Fibroblast of skin of left quadriceps (primary cell): ENCODE measurements at places on chromosomes 1 and 21.

- no peak for DNase-seq
Measured at GRCh38 chr1:213123536-213123935, 72.5 kb downstream of the RPS6KC1 start.

DNA sequence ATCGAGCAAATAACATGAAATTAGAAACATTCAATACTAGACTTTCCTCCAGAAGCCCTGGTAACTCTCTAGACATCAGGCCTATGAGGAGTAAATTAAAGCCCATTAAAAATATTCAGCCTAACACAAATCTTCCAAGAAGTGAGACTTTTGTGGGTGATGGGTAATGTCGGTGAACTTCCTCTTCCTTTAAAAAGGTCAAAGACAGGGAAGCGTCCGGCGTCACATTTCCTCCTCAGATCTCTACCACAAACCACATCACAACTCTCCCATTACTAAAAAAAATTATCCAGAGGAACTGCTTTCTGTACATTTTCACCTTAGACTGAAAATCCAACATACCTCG, 1.4 kb downstream of the EIF4G3 start:
- no peak for DNase-seq

- DNase-seq: no peak
Measured at GRCh38 chr1:58104960-58105359, 441.6 kb downstream of the OMA1 start.

- DNase-seq: no peak
Measured at GRCh38 chr1:111220302-111220890, 7.1 kb upstream of the CHI3L2 start.

- DNase-seq: no peak
Measured at GRCh38 chr1:41545996-41546832, 61.7 kb upstream of the EDN2 start.

- peak; percentile 97 for DNase-seq
Measured at GRCh38 chr1:76336931-76337371, 262.4 kb downstream of the ST6GALNAC3 start.

GRCh38 chr1:12654657-12655056, 10.8 kb downstream of the AADACL4 start:
- no peak for DNase-seq

DNA sequence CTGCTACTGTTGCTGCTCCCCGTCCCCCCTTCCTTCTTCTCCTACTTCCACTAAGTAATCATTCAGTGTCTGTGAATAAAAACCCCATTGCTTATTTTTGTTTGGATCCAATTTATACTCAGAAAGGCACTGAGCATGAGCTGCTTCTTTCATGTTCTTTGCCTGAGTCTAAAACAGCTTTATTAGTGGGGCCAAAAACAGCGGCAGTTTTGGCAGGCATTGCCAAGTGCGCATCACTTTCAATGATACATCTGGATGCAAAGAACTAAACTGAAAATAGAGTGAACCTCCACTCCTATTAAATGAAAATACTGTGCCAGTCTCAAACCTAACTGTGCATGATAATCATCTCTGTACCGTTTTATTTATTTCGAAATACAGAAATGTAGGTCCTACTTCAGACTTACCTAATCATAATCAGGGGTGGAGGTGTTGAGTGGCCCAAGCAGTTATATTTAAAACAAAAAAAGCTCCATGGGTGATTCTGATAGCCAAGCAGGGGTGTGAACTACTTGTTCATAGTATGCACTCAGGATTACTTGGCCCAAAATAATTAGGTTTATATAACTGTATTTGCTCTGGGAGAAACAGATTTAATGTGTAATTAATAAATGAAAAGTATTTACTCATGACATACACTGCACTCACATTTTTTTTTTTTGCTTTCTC, 48.4 kb downstream of the NEK7 start:
- no peak for DNase-seq

GRCh38 chr1:89287181-89288050, 14.8 kb upstream of the GBP5 start:
- no peak for DNase-seq

DNA sequence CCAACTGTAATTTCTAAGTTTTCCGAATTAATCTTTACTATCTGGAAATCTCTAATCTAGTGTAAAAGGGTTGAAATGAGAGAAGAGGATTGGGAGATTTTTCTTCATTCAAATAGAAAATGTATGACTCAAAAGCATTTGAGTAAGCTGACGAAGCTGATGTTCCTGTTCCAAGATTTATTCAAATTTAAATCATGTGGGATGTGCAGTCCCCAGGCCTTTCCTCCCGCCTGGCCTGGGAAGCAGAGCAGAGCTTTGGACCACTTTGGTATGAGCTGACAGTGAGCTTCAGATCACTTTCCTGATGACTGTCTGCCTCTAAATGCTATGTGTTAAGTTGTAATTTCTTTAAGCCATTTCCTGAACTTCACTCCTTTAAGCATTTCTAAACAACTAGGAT, 192.0 kb downstream of the DHRS3 start:
- DNase-seq: no peak

- DNase-seq: peak; percentile 79
Measured at GRCh38 chr1:214476986-214477870, 74.2 kb downstream of the PTPN14 start.

GRCh38 chr1:239719642-239720258, 333.4 kb downstream of the CHRM3 start:
- DNase-seq: no peak

- no peak for DNase-seq
Measured at GRCh38 chr1:223304931-223305330, 59.0 kb downstream of the SUSD4 start.

DNA sequence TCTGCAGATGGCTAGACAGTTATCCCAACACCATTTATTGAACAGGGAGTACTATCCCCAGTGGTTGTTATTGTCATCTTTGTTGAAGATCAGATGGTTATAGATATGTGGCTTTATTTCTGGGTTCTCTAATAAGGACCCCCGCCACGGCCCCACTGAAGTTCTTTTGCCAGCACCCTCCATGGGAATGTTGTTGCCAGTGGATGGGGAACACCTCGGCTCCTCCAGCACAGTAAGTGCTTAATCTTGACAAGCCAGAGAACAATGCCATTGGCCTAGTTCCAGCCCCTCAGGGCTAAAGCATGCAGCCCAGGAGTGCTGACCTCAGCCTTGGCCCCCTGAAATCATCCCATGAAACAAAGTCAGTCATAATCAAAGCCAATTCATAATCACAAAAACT, 337.6 kb downstream of the AGBL4 start:
- no peak for DNase-seq

DNA sequence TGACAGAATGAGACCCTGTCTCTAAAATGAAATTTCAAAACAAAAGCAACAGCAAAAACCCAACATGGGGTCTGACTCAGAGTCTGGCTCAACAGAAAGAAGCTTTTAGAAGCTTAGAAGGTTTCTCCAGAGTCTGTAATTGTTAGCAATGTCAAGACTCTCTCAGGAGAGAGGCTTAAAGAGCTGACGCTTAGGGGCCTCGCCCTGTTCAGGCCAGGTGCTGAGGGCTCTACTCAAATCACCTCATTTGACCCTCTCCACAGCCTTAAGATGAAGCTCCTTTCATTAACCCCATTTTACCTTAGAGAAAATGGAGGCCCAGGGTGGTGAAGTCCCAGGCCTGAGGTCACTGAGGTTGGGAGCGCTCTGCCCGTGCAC, 5.3 kb upstream of the KIF17 start:
- DNase-seq: no peak

GRCh38 chr1:101235696-101236515, 913 bp upstream of the S1PR1 start:
- DNase-seq: no peak

DNA sequence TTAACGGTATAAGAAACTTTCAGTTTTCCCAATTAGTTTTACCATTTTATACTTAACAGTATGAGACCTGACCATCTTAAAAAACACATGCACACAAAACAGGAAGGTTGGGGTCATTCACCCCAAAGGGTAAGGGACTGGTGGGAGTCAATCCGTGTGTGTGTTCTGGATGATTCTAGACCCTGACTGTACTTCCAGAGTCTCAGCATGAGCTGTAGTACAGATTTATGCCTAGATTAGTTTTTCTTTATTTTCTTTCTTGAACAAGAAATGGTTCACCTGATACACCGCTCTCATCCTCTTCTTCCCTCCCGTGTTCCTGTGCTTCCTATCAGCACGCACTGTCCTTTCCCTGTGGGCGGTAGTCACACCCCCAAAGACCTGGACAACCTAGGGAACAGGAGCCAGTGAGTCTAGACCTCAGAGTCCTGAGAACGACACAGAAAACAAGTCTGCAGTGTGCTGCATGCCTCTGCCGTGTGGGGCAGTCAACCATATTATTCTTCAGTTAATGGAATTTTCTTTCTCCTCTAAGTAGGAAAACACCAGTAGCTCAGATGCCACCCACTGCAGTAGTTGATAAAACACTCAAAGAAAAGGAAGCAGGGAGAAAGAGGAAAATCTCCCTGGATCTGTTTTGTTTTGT, 38.9 kb upstream of the MRPS6 start:
- no peak for DNase-seq
